ENCODE measurements at places on chromosomes 4 and X.

DNA sequence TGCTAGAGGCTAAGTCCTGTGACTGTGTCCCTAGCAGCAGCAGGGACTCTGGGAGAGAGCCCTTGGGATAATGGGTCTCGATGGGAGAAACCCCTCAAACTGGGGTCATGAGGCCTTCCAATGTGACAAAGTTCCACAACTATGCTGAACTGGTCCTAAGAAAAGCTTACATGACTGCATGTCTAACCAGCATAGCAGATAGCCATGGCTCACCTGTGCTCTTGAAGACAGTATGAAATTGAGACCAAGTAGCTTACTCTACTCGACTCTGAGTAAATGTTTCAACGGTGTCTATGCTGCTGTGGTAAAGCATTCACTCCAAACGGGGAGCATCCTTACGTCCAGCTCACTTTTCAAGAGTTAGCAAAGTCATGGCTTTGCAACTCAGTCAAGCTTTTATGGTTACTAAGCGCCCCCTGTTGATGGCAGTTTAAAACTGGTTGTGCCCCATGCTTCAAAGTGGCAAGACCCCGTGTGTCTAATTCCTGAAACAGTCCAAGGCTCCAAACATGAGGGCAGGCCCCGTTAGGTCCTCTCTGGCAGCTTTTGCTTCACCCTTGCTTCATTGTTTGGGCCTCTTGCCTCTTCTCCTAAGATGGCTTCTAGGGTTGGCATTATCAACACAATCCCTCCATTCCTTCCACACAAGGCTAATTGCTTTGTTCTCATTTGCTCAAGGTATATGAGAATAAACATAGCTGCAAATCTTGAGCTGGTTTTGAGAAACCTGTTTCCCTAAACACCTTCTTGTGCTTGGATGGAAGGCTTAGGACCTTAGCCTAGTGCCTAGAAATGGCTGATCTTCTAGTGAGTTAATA lies 46.6 kb downstream of the CCNG2 start:
- DNase-seq = peak; percentile 58

- DNase-seq = no peak
These were observed 228.6 kb downstream of the QDPR start for GRCh38 chr4:17283251-17283650.

GRCh38 chrX:10579112-10580011 lies 41.0 kb downstream of the MID1 start:
- peak; percentile 50 for DNase-seq

DNA sequence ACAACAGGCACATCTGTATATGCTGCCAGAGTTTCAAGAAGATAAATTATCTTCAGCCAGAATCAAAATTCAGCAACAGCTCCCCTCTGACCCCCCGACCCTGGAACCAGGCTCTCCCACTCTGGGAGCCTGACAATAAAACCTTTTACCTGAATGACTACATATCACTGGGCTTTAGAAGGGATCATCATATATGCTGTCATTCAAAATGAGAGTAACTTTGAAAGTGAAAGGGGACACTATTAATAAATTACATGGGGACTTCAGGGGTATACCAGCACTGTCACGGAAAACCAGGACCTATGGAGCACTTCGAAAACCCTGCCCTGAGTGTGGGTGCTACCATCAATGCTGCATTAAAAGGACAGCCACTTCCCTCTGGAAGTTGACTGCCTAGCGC lies 26.2 kb downstream of the TSPAN5 start:
- no peak for DNase-seq

DNA sequence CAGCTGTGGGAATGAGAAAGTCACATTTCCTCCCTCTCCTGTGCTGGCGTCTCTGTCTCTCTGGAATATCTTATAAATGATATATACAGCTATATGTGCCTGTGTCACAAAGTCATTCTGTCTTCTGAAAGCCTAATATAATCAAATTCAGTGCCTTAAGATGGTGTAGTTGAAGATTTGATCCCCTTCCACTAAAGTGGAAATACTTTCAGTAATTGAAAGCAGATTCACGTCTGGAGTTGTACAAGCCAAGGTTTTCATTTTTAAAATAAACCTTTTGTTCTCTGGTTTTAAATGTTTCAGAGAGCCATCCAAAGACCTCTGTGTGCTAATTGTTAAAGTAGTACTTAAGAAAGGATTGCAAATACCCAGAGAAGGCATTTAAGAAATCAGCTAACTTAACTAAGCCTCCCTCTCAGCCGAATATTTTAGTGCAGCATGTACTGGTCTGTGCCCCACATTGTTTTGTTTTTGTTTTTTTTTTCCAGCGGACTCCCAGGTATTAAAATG lies 206.8 kb downstream of the TENM3 start:
- peak; percentile 26 for DNase-seq

DNA sequence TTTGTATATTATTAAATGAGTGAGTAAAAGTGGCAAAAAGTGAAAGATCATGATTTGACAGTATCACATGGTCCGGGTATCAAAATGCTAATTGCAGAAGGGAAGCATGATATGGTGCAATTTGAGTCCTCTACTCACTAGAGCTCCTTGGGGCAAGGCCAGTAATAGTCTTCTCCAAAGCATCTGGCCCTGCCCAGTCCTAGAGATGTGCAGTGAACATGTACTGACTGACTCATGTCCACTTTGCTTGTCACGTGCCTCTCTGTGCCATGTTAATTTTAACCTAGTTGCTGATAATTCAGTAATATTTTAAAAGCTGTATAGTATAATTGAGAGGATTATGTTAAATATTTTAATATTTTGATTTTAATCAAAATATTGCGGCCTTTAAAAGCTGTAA lies 54.6 kb upstream of the TENM3 start:
- DNase-seq = no peak

- DNase-seq = no peak
These were observed 36.2 kb upstream of the DHRSX start for GRCh38 chrX:2536974-2537373.

All from spinal cord (tissue), 10 donors.